ENCODE measurements at places on chromosomes 6 and 20. TPM values are rescaled to one million over a fixed set of nuclear protein-coding genes. Genes with fewer than 3 reads are reported as not detected.

DNA sequence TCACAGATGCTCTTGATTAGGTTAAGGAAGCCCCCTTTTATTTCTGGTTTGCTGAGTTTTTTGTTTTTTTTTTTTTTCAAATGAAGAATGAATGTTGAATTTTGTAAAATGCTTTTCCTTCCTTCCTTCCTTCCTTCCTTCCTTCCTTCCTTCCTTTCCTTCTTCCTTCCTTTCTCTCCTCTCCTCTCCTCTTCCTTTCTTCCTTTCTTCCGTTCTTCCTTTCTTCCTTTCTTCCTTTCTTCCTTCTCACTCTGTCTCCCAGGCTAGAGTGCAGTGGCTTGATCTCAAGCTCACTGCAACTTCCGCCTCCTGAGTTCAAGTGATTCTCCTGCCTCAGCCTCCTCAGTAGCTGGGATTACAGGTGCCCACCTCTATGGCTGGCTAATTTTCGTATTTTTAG is 158.2 kb downstream of the ZFAND3 start:
- H3K4me3 ChIP-seq = no peak overlapping the region
- DNase-seq = no peak
- peaks cover 16% of the 10 kb centered on the region for H3K4me1 ChIP-seq
- no peaks in the 10 kb centered on the region for H3K27me3 ChIP-seq
- no peak overlapping the region for H3K27ac ChIP-seq
- no peaks in the 10 kb centered on the region for H3K36me3 ChIP-seq

DNA sequence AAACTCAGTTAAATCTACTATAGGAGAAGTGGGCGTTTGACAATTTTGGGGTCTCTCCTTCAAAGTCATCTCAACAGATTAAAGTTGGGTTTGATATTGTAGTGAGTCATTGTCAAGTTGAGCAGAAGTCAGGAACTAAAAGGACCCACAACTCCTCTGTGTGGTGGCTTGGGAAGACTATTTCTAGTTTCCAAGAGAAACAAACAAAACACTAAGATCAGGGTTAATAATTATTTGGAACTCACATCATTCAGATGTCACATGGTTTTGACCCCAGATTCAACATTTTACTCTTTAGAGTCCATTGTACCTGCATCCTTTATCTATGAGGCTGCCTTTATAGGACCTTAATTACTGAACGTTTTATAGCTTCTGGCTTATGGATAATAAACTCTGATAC is 45.3 kb upstream of the TINAG start:
- no peaks in the 10 kb centered on the region for H3K36me3 ChIP-seq
- no peak overlapping the region for H3K4me3 ChIP-seq
- H3K27ac ChIP-seq = no peak overlapping the region
- no peaks in the 10 kb centered on the region for H3K4me1 ChIP-seq

DNA sequence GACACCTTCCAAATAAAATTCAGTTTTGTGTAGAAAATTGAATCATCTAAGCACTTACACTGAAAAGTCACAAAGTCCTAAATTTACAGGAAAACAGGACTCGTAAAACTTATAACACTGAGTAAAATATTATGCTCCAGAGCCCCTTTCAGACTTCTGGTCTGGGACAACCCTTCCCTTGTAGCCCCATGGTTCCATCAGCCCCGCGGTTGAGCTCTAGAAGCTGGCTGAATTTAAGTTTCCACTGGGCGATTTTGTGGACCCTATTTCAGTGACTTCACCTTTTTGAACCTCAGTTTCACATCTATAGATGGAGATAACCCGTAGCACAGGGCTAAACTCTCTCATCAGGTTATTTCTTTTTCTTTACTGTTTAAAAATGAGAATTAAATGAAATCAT is 117.7 kb upstream of the BACH2 start:
- no peaks in the 10 kb centered on the region for H3K27me3 ChIP-seq
- peaks cover 5% of the 10 kb centered on the region for H3K4me1 ChIP-seq
- H3K36me3 ChIP-seq = no peaks in the 10 kb centered on the region
- no peak for DNase-seq

GRCh38 chr20:16955971-16956370 is 207.8 kb downstream of the OTOR start:
- H3K4me1 ChIP-seq = no peaks in the 10 kb centered on the region
- no peak for DNase-seq

GRCh38 chr20:11379257-11380011 is 538.3 kb upstream of the BTBD3 start:
- H3K27me3 ChIP-seq = no peaks in the 10 kb centered on the region
- H3K4me3 ChIP-seq = no peak overlapping the region
- no peaks in the 10 kb centered on the region for H3K4me1 ChIP-seq

Gene TBX18
- total RNA-seq = 0.52 TPM

DNA sequence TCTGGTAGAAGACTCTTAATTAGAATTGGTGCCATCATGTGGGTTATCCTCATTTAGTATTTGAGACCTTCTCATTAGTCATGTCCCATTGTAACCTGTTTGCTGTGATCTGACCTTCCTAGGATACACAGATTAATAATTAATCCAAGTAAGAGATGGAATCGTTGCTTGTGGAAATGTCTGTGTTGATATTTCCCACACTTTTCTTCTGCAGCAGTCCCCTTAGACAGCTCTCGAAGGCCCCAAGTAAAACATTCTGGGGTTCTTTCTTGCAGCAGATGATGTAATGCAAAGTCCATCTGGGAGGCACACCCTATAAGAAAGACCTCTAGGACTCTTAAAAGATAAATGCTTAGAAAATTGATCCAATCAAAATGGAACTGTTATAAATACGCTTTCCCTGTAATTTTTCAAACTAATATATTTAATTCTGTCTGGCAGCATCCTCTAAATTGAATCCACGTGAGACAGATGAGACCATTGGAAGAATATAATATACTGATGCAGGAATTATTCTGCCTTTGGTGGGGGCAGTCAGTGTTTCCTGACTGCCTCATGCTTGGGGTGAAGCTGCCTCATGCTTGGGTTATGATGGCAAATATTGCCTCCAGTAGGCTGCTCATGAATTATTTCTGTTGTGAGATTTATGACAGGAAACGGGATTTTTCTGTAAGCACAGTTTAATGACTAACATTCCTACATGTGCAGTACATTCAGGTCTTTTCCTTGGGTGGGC is 54.5 kb upstream of the ARMC2 start:
- no peak overlapping the region for H3K4me3 ChIP-seq
- no peak overlapping the region for H3K27ac ChIP-seq
- no peaks in the 10 kb centered on the region for H3K36me3 ChIP-seq
- no peaks in the 10 kb centered on the region for H3K27me3 ChIP-seq
- peaks cover 58% of the 10 kb centered on the region for H3K4me1 ChIP-seq

GRCh38 chr6:10964684-10965083 is 77.8 kb downstream of the SYCP2L start:
- H3K27ac ChIP-seq = no peak overlapping the region
- DNase-seq = no peak
- H3K36me3 ChIP-seq = no peaks in the 10 kb centered on the region
- H3K4me3 ChIP-seq = no peak overlapping the region

DNA sequence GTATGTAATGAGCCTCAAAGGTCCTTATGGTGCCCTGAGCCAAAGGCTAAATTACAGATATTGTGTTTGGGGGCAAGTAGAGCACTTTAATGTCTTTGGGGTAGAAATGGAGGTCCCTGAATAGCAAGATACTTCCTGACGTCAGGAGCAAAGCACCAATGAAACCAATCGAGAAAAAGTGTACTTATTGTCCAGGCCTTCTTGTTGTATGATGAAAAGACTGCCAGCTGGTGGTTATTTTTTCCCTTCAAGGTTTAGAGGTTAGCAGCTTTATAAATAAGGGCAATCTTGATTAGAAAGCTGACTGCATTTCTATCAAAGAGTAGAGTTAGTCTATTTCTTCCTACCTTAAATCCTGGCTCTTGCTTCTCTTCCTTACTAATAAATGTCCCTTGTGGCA is 76.1 kb upstream of the HSF2 start:
- no peaks in the 10 kb centered on the region for H3K36me3 ChIP-seq
- no peaks in the 10 kb centered on the region for H3K27me3 ChIP-seq
- H3K4me3 ChIP-seq = no peak overlapping the region
- peak overlapping the region; percentile 53 for H3K27ac ChIP-seq
- no peak for DNase-seq

- no peaks in the 10 kb centered on the region for H3K27me3 ChIP-seq
- no peak overlapping the region for H3K27ac ChIP-seq
- no peak for DNase-seq
- H3K4me1 ChIP-seq = peaks cover 11% of the 10 kb centered on the region
- no peaks in the 10 kb centered on the region for H3K36me3 ChIP-seq
Observed at GRCh38 chr20:57399587-57400155, 8.5 kb downstream of the RBM38 start.

All from body of pancreas (tissue), 4 donors.